ENCODE measurements at places on chromosomes 13 and 19. TPM values are rescaled to one million over a fixed set of nuclear protein-coding genes. Genes with fewer than 3 reads are reported as not detected.

GRCh38 chr13:35716729-35717128 lies 240.2 kb upstream of the MAB21L1 start:
- no peak for DNase-seq
- H3K27me3 ChIP-seq: no peaks in the 10 kb centered on the region
- H3K4me3 ChIP-seq: no peak overlapping the region
- H3K36me3 ChIP-seq: no peaks in the 10 kb centered on the region

DNA sequence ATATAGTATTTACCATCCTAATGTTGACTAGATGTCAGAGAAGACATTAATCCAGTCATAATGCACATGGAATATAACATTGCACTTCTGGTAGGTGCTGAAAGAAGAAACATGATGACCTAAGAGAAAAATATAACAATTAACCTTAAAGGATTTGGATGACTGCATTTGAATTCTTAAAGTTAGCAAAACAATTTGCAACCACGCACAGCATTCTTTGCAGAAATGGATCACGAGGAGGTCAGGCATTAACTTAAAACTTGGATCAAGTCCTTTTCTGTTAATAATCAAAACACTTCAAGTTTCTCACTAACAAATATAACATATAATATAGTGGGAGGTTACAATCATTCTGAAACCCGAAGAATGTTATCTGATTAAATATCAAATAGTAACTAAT lies 525.0 kb upstream of the SLITRK6 start:
- no peak overlapping the region for H3K27ac ChIP-seq
- no peaks in the 10 kb centered on the region for H3K36me3 ChIP-seq
- no peaks in the 10 kb centered on the region for H3K4me1 ChIP-seq

DNA sequence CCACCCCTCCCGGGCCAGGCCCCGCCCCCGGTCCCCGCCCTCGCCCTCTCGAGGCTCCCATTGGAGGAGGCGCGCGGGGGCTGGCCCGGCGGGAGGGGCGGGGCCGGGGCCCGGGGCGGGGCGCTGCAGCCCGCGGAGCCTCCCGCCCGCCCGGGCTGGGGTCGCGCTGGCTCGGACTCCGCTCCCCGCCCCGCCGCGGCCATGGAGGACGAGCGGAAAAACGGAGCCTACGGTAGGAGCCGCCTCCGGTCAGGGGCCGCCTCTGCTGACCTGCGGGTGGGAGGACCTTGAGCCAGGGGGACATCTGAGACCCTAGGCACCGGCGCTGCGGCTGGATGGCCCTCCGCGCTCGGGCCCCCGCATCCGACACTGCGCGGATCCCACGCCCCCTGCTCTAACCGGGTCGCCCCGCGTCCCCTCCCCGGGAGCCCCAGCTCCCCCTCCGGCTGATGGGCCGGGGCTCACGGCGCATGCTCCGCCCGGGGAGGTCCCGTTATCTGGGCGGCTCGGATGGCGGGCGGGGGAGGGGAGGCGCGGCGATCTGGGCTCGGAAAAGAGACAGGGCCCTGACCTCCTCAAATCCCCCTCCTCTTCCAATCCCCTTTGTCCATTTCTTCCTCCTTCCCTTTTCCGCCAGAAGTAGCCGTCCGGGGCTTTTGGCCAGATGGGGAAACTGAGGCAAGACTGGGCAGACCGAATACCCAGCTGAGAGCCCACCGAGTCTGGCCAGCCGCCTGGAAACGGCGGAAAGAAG lies 15.4 kb upstream of the AP1M2 start:
- H3K4me1 ChIP-seq: peaks cover 26% of the 10 kb centered on the region
- H3K27me3 ChIP-seq: no peaks in the 10 kb centered on the region
- peak overlapping the region; percentile 98 for H3K27ac ChIP-seq
- H3K36me3 ChIP-seq: no peaks in the 10 kb centered on the region
- DNase-seq: peak; percentile 93
- H3K4me3 ChIP-seq: peak overlapping the region; percentile 100

- peaks cover 18% of the 10 kb centered on the region for H3K27me3 ChIP-seq
- H3K4me1 ChIP-seq: peaks cover 16% of the 10 kb centered on the region
- no peak overlapping the region for H3K27ac ChIP-seq
- no peak for DNase-seq
These were observed 829 bp downstream of the KCNC3 start for GRCh38 chr19:50328224-50328872.

Gene KL
- 3.1 TPM for total RNA-seq

Gene CEACAM7
- not detected for total RNA-seq

All from heart left ventricle (tissue), 16 donors.